Naive thymus-derived CD4-positive, alpha-beta T cell (primary cell): ENCODE measurements at places on chromosomes 13 and 19. TPM values are rescaled to one million over a fixed set of nuclear protein-coding genes. Genes with fewer than 3 reads are reported as not detected.

DNA sequence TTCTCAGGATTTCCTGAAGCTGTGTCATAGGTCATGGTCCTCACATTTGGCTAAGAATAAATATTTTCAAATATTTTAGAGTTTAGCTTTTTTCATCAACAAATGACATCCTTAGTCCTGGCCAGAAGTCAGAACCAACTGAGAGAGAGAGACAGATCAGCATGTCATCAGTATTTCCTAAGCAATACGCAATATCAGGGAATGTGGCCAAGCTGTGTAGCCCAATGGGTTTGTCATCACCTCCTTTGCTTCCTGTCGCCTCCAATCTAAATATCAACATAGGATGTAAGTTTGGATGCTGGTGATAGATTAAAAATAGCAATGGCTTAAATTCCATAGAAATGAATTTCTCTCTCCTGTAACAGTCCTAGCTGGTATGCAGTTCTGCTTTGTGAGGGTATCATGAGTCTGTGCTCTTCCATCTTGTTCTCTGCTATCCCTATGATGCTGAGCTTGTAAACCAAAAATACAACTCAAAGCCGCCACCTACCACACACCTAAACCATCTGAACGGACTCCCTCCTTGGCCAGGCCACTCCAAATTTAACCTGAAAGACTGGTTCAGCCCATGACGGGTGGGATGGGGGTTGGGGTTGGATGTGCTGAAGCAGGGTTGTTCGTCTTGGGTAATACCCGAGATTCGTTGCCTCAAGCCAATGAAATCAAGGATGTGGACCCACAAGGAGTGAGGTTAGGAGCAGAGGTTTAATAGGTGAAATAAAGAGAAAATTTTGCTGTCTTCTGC lies 10.0 kb upstream of the IGSF23 start:
- H3K4me1 ChIP-seq, result peaks cover 9% of the 10 kb centered on the region
- no peaks in the 10 kb centered on the region for H3K36me3 ChIP-seq
- H3K27ac ChIP-seq, result no peak overlapping the region
- H3K27me3 ChIP-seq, result no peaks in the 10 kb centered on the region
- DNase-seq, result no peak

- H3K4me1 ChIP-seq, result no peaks in the 10 kb centered on the region
- H3K4me3 ChIP-seq, result no peak within 1 kb of the TSS
- DNase-seq, result no peak
- H3K27ac ChIP-seq, result no peak within 1 kb of the TSS
Observed at GRCh38 chr13:77535448-77535847, at the start of gene SCEL. TSS of gene SCEL (plus strand) at chr13:77535706. CDS start at chr13:77555876, 20,170 bp downstream.

DNA sequence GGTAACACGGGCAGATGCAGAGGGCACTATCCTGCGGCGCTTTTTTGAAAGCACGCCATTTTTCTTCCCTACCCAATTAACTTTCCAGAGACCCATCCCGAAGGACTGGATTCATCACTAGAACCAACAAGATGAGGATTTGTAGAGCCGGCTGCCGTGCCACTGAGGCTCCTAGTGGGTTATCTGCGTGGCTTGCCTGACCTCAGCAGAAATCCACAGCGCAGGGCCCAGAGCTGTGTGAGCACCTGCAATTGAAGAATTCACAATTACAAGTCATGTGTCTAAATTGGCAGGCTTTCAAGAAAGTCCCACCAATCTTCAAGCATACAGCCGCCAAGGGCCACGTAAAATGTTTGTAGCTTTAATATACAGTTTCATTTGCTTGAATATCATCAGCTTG lies 75.5 kb downstream of the ALOX5AP start:
- H3K27me3 ChIP-seq, result no peaks in the 10 kb centered on the region
- H3K36me3 ChIP-seq, result no peaks in the 10 kb centered on the region
- no peak overlapping the region for H3K27ac ChIP-seq
- DNase-seq, result no peak

DNA sequence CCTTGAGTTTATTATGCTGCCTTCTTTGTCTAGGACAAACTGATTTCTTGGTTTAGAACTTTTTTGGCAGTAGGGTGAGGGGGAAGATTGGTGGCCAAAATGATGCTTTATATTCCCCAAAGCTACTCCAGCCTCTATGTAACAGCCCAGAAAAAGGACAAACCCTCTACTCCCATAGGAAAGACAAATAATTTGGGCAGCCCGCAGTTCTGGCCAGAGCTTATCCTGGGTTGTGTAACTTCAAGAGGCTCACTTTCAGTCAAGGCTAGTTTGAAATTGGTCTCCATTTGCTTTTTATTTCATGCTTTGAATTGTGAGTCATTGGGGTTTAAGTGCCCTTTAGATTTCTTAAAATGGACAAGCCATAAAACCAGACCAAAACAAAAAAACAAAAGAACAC lies 142.3 kb downstream of the OLFM4 start:
- no peaks in the 10 kb centered on the region for H3K36me3 ChIP-seq
- no peak overlapping the region for H3K27ac ChIP-seq
- no peak for DNase-seq
- no peaks in the 10 kb centered on the region for H3K4me1 ChIP-seq
- H3K27me3 ChIP-seq, result no peaks in the 10 kb centered on the region

KIR2DL4 gene
- total RNA-seq, result not detected

- no peak overlapping the region for H3K27ac ChIP-seq
- H3K4me1 ChIP-seq, result no peaks in the 10 kb centered on the region
Observed at GRCh38 chr13:113645329-113645728, 12.7 kb downstream of the ATP4B start.

DCAF15 gene
- total RNA-seq, result 84.5 TPM

TCF3 gene
- total RNA-seq, result 72.1 TPM

MADCAM1 gene
- total RNA-seq, result 1.1 TPM

DNA sequence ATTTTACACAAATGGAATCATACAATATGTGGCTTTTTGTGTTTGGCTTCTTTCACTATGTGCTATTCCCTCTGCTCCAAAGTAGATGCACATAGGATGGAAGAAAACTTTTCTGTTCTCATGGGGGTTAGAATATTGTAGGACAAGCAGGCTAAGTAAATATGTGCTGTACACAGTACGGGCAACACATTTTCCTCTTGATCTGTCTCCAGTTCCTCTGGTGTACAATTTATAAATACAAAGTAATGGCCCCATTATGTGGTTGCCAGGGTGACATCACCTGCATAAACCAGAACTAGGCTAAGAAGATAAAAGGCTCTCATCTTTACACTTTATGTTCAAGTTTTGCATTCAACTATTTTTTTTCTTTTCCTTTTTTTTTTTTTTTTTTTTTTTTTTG lies 41.0 kb upstream of the SOX21 start:
- H3K27me3 ChIP-seq, result no peaks in the 10 kb centered on the region
- no peaks in the 10 kb centered on the region for H3K36me3 ChIP-seq

GFY gene
- not detected in 2 replicates for total RNA-seq
